ENCODE measurements at places on chromosomes 3 and 15.

DNA sequence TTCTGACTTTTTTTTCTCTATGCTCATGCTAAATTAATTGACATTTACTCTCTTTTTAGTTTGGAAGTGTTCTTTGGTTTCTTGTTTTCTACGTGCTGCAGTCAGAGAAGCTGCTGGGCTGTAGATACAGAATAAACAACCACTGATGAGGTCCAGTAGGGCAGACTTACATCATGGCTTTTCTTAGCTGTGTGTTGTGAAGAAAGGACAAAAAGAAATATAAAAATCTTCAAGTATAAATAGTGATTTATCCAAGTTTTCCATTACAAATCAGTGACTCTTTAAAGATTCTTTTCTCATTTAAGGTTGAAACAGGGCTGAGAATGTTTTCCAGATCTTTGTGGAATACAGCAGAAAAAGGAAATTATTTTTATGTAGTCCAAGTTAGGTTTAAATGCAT, 122.2 kb downstream of the CMSS1 start:
- no peak for DNase-seq

DNA sequence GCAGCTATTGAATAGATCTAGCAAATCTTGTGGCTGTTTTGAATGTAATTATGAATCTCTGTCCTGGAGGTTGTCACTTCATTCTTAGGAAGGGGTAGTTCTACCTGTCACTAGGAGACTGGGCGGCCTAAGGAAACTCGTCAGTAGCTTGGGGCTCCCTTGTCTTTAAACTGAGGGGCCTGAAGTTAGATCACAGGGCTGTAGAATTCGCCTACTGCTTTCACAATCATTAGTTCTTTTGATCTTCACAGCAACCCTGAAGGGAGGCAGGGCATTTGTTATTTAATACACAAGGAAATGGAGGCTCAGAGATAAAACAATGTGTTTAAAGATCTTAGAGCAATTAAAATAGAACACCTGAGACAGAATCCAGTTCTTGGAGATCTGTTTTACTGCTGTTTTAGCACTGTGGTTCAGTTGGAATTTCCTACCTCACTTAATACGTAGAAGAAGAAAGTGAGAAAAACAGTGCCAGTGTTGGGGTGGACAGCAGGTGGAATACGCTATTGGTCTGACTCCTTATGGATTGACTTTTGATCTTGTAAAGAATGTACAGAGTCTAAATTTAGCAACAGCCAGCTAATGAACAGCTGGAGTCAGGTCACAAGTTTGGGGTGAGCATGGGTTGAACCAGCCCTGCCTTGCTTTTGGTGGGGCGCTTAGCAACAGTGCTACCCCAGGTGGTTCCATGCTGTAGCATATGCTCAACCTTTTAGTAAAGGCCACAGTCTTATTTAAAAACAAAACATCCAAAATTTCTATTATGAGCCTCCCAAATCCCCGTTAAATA, 71.4 kb upstream of the BHLHE40 start:
- no peak for DNase-seq

DNA sequence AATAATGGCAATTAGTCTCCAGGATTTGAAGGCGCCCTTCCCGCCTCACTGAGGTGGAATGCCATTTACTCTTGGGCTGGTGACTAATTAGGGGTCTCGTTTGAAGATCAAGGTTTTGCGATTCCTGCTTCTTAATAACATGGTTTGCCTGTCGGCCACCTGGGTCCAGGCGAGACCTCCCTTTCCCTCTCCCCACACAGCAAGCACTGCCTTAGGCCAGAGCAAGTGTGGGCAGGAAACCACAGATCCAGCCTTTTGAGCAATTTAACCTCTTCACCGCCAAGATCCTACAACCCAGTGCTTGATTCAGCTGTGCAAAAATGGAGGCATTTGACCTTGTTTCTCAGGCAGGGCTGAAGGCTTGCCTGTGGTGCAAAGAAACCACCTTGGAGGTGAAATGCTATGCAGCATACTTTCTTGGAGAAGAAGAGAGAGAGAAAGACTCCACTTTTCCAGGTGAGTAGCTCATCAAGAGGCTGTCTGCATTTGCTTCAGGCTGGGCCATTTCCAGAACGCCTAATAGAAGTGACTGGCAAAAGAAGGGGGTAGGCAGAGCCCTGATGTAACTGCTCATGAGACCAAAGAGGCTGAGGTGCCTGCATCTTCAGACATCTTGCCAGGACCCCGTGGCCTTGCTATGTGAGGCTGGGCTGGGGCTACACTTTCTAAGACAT, 34.1 kb upstream of the WNT5A start:
- no peak for DNase-seq

GRCh38 chr3:20394243-20394642, 208.2 kb upstream of the SGO1 start:
- no peak for DNase-seq

DNA sequence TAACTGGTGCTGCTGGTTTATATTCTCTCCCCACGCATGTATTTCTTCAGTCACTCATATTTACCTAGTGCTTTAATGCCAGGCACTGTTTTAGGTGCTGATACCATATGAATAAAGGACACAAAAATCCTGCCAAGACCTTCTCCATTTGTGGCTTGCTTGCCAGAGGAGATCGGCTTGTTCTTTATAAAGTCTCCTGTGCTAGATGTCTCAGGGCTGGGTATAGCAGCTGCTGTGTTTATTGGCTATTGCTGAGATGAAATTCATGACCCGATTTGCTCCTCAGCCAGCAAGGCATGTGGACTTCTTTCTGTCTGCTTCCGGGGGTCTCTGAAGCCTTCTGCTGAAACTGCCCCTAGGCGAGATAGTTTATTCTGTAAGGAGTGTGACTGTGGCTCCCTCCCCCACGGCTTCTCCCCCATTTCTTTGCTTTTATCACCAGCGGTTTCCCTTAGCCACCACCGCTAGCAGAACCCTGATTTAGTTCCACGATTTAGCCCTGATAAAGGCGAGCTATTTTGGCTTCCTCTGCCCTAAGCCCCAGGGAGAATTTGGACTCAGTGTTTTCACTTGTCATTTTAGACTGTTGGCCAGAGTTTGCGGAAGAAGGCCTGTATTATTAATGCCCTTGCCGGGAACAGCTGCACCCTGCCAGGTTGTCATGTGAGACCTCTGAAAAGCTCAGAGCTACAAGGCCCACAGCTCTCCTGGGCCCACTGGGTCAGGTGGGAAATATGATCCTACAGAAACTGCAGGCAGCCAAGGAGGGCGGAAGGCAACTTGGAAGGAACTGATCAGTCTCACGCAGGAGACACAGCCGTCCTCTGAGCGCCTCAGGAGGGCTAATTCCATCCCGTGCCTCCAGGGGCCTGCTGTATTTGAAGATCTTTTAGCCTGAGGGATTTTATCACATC, 46.8 kb downstream of the ST6GAL1 start:
- no peak for DNase-seq

DNA sequence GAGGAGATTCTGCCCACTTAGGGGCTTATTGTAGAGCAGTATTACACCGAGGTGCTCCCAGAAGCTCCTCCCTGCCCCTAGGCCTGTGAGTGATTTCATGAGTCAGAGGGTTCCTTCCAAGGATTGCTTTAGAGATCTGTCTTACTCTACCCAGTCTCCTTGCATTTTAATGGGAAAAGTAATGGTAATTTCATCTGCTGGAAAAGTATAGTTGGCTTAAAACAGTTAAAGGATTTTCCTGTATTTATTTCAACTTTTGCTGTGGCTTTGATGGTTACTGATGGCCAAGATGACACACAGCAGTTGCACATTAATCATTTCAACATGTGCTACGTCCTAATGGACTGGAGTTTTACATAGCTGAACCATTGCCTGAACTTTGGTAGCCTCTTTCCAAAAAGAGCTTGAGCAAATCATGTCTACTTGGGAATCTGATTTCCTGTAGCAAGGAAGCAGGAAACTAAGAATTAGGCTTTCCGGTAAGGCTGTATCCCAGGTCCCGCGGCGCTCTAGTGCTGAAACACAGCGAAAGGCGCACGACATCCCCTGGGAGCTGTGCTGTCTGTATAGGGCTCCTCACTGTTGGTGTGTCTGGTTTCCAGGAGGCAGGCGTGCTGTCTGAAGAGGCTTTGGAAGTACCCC, 9.2 kb upstream of the PGPEP1L start:
- no peak for DNase-seq

DNA sequence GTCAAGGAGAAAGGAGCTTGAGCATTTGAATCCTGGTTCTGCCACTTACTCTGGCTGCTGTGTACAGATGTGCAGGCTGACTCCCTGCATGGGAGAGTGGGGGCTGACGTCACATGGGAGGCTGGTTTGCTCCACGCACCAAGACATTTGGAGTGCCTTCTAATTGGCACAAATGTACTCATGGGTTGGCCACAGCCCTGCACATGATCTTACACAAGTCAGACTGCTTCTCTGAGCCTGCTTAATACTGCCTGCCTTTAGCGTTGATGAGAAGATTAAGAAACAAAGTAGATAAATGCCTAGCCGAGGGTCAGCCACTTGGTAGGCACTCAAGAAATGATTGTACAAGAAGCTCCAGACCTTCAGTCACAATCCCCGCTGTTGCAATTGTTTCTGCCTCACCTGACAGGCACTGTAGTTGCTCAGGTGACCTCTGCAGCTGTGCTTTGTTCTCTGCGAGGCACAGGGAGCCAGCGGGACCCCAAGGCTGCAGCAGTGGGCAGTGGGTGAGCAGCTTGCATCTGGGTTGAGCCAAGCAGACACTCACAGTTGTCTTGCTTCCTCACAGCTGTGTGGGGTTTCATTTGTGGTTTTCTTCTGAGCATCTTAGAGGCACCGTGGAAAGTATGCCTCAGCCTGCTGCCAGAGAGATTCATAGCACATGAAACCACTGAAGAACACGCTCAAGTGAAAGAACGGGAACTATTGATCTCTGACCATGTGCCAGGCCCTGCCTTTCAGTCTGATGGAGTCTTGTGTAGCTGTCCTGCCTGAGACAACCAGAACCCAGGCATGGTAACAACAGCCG, 33.1 kb downstream of the GRK7 start:
- DNase-seq = peak; percentile 55

- DNase-seq = no peak
Observed at GRCh38 chr3:38190481-38190881, 25.1 kb downstream of the OXSR1 start.

GRCh38 chr3:125435231-125435630, 60.1 kb upstream of the ZNF148 start:
- DNase-seq = no peak

DNA sequence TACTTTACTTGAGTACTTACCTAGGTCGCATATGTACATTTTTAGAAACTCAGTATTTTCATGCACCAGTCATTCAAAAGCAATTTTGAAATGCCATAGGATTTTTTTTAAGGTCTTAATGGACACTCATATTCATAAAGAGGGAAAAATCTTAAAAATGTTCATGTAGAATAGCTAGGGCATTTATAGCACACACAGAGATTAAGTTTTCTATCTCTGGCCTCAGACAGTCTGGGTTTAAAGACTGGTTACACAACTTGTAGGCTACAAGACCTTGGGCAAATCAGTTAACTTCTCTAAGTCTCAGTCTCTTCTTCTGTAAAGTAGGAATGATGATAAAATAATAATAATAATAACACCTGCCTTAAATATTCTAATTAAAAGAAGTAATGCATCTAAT, 48.5 kb upstream of the UBP1 start:
- no peak for DNase-seq

GRCh38 chr3:183801601-183802000, 23.8 kb downstream of the MAP6D1 start:
- no peak for DNase-seq

- DNase-seq = no peak
Observed at GRCh38 chr3:173744895-173745294, 347.4 kb downstream of the NLGN1 start.

- no peak for DNase-seq
Observed at GRCh38 chr3:111808439-111808838, 50.6 kb upstream of the PHLDB2 start.

DNA sequence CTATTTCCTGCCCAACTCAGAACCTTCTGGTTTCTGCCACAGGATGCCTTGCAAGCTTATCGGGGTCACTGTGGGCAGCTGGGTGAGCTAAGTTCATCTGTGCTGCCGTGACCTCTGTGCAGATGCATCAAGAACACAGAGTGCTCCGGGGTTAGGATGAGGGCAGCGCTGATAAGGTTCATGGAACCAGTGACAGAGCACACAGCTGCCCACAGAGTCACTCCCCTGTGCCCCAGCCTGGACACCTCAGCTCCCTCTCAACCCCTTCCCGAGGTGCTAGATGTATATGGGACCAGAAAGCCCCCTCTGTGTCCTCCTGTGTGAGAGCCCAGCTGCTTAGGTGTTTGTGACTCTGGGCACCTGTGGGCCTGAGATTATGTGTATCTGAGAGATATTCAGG, 15.8 kb upstream of the ALAS1 start:
- DNase-seq = peak; percentile 43

GRCh38 chr3:14453876-14454638, 51.7 kb downstream of the SLC6A6 start:
- DNase-seq = no peak

DNA sequence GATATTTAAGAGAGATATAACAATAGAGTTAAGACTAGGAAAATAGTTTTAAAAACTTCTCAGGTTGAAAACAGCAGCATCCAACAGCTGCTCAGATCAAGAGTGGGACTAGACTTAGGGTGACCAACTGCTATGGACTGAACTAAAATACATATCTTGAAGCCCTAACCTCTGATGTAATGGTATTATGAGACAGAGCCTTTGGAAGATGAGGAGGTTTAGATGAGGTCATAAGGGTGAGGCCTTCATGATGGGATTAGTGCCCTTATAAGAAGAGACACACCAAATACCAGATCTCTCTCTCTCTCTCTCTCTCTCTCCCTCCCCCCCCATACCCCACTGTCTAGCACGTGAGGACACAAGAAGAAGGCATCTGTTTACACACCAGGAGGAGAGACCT, 37.4 kb upstream of the GALNT15 start:
- DNase-seq = no peak

GRCh38 chr3:107508331-107508730, 14.4 kb upstream of the BBX start:
- DNase-seq = no peak

DNA sequence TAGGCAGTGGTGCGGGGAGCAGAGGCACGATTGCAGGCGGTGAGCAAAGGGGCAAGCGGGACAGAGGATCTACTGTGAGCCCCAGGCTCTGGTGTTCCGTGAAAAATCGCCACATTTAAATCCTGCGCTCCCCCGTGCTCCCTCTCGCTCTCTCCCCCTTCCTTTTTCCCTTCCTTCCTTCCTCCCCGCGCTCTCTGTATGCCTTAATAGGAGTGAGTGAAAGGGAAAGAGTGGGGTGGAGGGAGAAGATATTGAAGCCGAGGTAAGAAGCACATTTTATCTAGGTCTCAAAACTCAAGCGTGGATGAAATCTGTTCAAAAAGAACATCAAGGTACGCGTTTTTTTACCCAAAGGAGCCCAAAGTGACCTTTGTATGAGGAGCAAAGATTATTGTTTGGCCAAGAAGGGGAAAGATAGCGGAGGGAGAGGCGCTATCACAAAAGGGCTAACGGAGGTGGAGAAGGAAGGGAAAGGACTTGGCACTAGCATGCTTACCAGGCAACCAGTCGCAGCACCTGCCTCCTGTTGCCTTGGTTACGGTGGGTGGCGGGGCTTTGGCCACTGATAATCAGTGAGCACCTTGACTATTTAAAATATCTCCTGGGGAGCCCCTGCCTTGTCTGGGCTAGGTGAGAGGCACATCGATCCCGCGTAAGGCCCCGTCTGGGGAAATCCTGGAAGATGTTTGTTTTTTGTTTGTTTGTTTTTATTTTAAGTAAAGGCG, 14.9 kb upstream of the AEN start:
- DNase-seq = no peak
